ENCODE measurements at places on chromosomes 2 and 18.
A peak's percentile ranks its signal among the peaks of the same experiment; 100 is the strongest.

DNA sequence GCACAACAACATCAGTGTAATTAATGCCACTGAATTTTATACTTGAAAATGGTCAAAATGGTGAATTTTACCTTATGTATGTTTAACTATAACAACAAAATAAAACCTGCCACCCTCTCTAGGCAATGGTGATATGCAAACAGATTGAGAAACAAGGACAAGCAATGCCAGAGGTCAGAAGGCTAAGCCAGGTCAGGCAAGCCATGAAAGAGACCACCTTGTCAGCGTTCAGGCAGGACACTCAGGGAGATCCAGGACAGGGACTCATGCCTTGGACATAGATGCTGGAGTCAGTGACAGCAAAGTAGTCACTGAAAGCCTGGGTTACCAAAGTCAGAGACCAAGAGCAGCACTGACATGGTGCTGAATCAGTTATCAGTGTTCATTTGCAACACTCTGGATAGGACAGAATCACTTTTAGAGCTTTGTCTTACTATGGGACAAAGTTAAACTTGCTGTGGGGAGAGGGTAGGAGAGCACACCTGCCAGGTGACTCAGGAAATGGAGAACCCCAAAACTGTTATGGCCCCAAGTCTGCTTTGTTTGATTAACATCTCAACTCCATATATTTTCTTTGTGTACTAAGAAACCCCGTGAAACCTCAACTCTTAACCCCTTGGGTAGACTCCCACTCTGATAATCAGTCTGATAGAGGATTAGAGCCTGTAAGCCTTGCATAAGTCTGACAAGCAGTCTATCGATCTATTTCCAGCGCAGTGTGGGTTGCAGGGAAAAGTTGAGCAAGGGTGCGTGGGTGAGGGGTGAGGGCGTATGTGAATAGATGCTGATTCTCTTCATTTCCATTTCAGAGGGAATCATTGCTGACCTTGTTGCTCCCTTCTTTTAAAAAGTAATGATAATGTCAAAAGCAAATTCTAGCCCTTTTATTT lies 48.7 kb upstream of the ZNF385B start:
- DNase-seq = no peak

GRCh38 chr2:126634273-126634861 lies 21.6 kb upstream of the GYPC start:
- no peak for DNase-seq

- no peak for DNase-seq
Observed at GRCh38 chr2:196900843-196901242, 25.7 kb downstream of the PGAP1 start.

DNA sequence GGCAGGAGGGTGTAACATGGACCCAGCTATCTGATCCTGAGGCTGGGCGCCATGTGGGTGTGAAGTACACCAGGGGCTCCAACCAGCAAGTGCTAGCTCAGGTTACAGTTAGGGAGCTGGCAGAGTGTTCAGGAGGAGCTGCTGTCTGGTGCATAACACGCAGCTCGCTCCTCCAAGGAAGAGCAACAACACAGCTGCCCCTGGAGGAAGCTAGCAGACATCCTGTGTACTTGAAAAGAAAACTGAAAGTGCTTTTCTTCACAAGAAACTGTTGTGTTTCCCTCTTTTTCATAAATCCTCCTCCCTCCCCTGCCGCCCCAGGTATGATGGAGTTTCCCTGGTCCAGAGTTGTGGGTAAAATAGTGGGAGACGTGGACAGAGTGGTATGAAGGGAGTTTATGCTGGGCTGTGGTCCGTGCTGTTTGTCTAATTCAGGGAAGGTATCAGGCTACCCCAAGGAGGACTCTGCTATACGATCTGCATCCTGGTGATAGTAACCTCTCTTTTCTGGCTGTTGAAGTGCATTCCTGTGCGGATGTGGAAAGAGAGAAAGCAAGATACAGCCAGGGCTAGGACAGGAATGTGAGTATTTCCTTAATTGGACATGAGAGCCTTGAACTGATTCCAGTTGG lies 6.1 kb upstream of the LBH start:
- no peak for DNase-seq

- DNase-seq = no peak
Observed at GRCh38 chr2:187922846-187923245, 368.6 kb upstream of the TFPI start.

GRCh38 chr2:47172922-47173695 lies 18.0 kb upstream of the STPG4 start:
- no peak for DNase-seq

GRCh38 chr2:213015387-213016165 lies 135.8 kb downstream of the IKZF2 start:
- no peak for DNase-seq

- no peak for DNase-seq
Observed at GRCh38 chr18:58886864-58887612, 22.4 kb downstream of the ZNF532 start.

DNA sequence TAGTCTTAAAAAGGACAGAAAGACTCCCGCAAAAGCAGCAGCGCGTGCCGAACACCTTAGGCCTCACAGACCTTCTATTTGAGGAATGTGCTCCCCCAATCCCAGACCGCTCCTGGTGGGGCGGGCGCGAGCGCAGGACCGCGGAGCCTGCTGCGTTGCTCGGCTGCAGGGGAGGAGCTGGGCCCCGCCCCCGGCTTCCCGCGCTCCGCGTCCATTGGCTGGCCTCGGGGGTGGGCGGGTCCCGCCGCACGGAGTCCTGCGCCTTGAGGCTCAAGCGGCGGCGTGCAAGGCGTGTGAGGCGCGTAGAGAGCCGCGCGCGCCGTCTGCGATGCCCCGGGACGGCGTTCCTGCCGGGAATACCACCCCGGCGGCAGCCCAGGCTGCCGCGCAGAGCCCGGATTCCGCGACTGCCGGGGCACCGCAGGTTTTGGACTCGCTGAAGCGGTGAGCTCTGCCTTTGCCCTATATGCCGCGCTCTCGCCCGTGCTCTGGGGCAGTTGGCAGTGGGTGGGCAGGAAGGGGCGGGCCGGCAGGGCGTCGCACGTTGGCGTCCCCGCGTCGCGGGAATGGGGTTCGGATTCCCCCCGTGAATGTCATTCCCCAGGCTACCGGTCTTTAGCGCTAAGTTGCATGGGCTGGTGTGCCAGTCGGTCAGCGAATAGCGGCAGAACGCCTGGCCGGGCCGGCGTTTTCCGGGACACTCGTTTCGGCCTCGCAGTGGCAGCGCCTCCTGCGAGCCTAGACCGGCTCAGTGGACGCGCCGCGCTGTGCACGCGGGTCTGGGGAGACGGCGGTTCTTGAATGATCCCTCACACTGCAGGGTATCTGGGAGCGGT lies 49.6 kb upstream of the PAIP2B start:
- DNase-seq = peak; percentile 50

- DNase-seq = no peak
Observed at GRCh38 chr18:2908166-2908945, 61.5 kb downstream of the EMILIN2 start.

GRCh38 chr2:70141902-70142589 lies 48.8 kb downstream of the C2orf42 start:
- DNase-seq = no peak

DNA sequence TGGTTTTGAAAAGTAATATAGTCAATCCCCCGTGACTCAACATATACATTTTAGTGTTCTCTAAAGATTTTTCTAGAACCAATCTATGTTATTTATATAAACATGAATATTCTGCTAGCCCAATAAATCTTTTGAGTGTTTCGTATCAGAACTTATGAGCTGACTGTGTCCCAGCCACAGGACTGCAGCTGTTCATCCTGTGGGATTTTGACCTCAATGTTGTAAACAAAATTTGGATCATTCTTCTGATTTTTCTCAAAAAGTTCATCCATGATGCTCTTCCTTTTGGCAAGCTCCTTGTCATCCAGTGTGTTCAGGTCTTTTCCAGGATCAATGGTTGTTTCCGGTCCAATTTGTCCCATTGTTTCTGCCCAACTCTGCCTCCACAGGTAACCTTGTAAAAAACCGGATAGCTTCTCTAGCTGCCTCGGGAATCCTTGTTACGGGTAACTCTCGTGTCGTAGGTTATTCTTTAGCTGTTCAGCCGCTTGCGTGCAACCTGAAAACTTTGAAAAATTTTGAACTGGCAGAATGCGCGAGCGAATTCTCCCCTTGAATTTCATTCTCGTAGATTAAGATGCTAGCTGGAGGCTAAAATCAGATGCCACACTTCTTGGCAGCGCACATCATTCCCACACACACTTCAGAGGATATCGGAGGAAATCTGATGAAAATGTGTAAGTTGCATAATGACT lies 195.2 kb downstream of the SH3BP4 start:
- no peak for DNase-seq

DNA sequence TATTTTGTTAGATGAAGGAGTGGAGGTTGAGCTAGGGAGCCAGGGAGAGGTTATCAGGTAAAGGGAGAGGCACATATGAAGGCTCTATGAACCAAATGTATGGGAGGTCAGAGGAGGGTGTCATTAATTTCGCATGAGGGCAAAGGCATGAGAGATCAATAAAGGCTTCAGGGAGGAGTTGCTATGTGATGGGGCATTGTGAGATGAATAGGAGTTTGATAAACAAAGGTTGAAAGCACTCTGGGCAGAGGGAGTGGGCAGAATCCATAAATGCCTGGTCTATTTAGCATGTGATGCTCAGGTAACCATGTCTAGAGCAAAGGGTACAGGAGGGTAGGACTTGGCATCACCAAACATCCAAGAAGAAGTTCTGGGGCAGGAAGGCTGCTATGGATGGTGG lies 273.4 kb downstream of the HAUS1 start:
- no peak for DNase-seq

DNA sequence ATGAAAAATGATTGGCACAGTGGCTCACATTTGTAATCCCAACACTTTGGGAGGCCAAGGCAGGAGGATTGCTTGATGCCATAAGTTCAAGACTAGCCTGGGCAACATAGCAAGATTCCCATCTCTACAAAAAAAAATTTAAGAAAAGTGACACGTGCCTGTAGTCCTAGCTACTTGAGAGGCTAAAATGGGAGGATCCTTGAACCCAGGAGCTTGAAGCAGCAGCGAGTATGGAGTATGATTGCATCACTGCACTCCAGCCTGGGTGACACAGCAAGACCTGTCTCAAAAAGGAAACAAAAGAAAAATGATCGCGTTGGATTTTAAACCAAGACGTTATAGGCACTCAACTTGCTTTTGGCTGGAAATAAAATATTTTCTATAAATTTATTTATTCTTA lies 37.8 kb upstream of the CREB1 start:
- DNase-seq = no peak

GRCh38 chr2:205902041-205902899 lies 183.7 kb downstream of the INO80D start:
- DNase-seq = peak; percentile 83

DNA sequence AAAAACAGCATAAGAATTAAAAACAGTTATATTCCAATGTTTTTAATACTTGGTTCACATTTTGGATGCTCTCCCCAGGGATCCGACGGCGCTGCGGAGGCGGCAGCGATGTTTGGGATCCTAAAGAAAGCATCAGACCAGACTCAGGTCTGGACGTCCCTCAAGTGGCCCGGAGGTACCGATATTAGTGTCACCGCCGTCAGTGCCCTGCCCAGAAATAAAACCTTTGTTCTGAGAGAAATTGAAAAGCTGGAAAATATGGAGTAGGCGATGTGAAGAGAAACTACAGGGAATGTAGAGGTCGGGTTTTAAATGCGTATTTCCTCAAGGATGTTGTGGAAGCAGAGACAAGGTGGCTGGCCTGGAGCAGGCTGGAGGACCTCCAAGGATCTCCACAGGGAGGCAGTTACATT lies 683 bp upstream of the TBC1D8 start:
- DNase-seq = no peak

- DNase-seq = no peak
Observed at GRCh38 chr2:109226128-109226527, 97.1 kb downstream of the SH3RF3 start.

DNA sequence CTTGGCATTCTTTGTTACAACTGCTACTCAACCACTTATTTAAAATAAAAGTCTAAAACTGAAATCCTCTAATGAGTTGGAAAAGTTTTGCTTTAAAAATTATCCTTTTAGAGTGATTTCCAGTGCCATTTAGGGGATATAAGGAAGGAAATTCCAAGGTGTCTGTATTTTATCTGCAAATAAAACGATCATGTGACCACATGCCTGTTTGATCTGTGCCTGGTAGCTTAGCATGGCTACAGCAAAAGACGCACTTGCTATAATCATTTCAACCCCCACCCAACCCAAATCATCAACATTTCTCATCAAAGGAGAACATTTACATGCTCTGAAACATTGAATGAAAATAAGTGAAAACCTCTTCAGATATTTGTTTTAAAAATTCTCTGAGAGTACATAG lies 615.1 kb downstream of the IRS1 start:
- no peak for DNase-seq

- no peak for DNase-seq
Observed at GRCh38 chr2:58030771-58031170, 15.8 kb upstream of the VRK2 start.

DNA sequence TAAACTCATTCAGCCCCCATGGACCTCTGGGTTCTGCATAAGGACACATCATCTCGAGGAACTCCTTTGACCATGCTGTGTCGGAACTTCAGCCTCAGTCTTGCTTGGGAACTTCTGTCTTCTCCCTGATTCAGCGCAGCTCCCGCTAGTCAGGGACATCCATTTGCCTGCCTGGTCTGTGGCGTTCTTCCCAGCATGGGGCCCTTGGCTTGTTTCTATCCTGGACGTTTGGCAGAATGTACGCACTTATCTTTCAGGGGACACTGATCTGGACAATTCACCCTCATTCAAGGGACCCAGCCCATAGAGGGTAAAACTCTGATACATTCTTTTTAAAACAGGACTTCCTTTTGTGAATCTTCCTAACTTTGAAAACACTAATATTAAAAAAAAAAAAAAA lies 75.8 kb upstream of the WIPF1 start:
- no peak for DNase-seq

DNA sequence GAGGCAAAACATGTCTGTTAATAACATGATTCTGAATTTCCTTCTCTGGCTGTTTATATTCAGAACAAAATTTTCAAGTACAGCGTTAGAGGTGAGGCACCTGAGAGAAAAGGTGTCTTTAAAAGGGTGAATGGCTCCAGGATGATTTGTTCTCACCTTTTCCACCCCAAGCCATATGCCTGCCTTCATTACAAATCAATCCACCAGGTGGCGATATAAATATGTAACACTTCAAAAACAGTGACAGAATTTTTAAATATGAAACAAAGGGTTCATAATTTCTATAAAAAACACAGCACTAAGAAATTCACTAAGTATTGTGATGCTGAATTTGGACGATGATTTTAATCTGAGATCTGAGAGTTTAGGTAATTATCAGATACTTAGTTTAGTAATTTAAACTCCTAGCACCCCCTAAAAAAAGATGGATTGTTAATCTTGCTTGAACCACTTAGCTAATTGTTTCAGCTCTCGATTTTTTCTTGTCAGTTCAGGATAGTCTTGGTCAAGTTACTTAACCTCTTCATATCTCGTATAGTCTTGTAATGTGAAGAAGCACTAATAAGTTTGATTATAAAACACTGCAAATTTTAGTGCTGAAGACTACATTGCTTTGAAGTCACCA lies 528.8 kb downstream of the CPS1 start:
- peak; percentile 71 for DNase-seq
